Stimulated activated CD4-positive, alpha-beta T cell treated with anti-CD3 and anti-CD28 coated beads, Interleukin-12 subunit alpha, Interleukin-12 subunit beta, amount 100 ng/mL, for 24 hours (primary cell): ENCODE measurements at places on chromosomes 5 and 9.

- no peak for DNase-seq
These were observed 4.2 kb downstream of the SLC44A1 start for GRCh38 chr9:105248691-105249090.

DNA sequence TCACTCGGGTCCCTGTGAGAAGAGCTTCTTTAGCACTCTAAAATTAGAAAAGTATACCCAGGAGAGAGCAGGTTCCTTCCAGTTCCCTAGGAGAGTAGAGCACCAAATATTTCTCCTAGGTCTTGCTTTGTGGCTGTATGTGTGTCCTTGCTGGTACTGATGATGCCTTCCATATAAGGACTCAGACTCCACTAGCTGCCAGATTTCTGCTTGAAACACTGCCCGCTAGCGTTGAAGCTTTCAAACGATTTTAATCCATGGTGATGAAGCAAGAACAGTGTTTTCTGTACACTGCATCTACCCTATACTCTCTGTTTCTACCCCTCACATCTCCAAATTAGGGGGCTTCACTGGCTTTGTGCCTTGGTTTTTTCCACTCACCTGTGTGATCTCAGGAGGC is 2.4 kb upstream of the SMC2 start:
- no peak for DNase-seq

- DNase-seq, result no peak
These were observed 1014.6 kb downstream of the DTWD2 start for GRCh38 chr5:117973785-117974184.

- no peak for DNase-seq
These were observed 3.7 kb downstream of the GRM6 start for GRCh38 chr5:178991190-178992145.

DNA sequence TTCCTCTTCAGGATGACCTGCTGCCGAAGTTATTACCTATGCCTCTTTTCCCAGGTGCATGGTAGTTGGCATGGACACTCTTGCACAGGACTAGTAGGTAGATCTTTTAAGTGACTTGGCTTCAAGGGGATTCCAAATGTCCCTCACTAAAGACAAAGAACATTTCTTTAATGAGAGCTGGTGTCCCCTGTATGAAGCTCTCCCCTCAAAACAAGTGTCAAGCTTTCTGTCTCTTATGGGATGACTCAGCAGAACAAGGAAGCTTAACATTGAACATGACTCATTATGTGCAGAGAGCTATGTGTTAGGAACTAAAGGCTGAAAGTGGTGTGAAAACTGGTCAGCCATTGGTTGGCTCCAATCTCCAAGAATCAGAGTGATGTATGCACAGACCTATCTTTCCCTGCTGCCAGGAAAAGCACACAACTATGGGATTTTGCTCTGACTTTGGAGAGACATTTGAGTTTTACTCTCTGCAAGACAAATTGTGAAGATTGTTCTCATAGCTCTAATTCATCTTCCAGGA is 120.5 kb downstream of the PRDM6 start:
- no peak for DNase-seq
